ENCODE measurements at places on chromosomes 16 and 17.

DNA sequence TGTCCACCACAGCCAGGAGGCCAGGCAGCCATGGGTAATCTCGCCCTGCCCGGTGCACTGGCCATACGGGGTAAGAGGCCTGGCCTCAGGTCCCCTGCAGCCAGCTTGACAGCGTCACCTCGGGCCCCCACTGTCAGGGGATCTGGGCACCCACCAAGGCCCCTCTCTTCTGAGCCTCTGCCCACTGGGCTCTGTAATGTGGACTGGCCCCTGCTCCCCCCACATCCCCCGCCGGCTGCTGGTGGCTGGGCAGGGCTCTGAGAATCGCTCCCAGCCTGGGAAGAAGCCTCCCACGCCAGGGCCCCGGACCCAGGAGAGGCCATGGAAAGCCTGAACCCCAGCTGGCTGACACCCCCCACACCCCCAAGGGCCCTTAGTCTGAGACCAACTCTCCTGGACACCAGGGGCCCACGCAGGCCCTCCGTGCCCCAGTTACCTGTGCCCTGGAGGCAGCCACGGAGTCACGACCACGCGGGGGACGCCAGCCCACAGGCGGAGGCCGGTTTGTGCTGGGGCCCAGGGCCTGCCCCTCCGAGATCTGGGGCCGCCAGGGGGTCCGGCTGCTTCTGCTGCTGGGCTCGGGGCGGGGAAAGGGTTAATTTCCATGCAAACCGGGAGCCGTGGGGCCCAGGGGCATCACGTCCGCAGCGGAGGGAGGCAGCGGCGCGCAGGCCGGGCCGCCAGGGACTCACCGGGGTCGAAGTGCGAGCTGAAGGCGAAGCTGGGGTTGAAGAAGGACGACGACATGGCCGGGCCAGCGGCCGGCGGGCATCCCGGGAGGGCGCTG lies at the start of gene PVALEF:
TSS of gene PVALEF (plus strand) at position 262 of the 787 bp plus-strand sequence. CDS start 15,720 bp downstream, outside the sequence.
- DNase-seq = no peak

DNA sequence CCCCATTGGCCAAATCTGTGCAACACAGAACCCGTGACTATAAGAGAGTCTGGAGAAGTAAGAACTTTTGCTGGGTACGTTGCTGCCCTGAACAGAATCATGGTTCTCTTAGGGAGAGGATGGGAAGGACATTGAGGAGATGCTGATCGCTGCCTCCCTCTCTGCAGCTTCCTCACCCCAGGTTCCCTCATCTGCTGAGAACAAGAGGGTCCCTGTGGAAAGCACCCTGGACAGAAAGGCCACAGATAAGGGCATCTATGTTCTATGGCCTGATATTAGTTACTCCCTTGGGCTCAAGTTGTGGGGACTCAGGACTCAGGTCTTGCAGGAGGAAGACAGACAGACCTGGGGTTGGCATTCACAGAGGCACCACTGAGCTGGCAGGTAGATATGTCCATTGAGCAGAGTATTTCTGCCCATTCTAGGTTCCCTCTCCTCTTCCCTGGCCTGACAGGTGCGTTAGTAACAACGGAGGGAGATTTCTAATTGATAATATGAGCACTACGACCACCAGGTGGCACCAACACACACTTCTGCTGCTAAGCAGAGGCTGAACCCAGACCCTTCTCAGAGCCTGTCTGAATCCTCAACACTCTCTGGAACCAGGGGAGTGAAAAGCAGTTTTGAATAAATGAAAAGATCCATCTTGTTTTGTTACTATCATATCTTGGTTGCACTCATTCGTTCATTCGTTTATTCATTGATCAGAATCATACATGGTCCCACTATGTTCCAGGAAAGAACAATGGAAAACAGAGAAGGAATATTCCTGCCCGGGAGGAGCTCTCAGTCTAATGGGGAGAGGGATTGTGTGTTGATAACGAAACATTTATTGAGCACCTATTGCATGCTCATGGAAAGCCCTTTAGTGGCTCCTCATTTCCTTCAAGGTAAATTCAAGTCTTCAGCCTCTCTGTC lies 56.4 kb downstream of the SLC6A2 start:
- peak; percentile 24 for DNase-seq

GRCh38 chr17:81254955-81255717 lies 16.0 kb downstream of the NDUFAF8 start:
- peak; percentile 60 for DNase-seq

DNA sequence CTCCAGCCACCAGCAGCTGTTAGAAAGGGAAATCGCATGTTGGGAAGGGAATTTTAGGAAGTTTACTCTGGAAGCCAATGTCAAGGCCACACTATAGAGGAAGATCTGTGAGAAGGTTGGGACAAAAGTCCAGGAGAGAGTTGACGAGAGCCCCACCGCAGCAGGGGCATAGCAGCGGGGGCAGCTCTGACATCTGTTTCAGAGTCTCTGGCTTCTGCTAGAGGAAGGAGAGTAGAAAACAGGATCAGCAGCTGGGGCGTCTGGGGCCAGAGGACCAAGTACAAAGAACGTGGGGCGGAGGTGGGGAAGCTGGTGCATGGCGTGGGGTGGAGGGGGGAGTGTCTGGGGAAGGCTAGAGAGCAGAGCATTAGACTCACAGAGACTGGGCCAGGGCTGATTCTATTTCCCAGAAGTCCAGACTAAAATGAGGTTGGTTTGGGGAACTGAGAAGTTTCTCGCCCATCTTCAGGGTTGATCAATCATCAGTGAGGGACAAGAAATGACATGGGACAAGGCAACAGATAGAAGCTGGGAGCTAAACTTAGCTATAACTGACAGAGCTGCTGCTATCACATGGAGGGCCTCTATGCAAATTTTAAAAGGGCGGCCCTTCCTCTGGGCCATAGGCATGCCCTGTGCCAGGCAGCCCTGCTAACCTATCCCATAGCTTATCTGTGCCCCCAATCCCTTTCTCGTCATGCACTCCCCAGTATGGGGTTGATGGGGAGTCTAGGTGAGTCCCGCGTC lies 1.2 kb downstream of the RABEP2 start:
- no peak for DNase-seq

- no peak for DNase-seq
Observed at GRCh38 chr17:31792007-31792585, 66.9 kb downstream of the COPRS start.

DNA sequence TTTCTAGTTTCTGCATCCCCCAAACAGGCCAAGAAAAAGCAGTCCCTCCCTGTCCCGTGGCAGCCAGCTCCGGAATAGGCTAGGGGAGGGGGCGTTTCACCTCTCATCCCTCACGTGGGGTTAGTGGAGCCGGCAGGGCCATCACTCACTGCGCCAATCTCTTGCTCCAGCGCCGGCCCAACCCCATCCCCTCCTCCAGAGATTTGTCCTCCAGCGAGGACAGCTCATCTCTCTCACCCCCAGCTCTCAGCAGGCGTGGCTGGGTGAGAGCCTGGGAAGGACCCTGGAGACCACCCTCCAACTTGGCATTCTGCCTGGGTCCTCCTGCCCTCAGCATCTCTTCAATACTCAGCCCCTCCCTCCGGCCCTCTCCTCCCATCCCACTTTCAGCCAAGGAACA lies 74.1 kb downstream of the TMEM132E start:
- DNase-seq = no peak

- no peak for DNase-seq
Observed at GRCh38 chr17:9958586-9959281, 53.7 kb upstream of the RCVRN start.

- DNase-seq = no peak
Observed at GRCh38 chr16:58120234-58120633, 8.9 kb downstream of the CFAP20 start.

DNA sequence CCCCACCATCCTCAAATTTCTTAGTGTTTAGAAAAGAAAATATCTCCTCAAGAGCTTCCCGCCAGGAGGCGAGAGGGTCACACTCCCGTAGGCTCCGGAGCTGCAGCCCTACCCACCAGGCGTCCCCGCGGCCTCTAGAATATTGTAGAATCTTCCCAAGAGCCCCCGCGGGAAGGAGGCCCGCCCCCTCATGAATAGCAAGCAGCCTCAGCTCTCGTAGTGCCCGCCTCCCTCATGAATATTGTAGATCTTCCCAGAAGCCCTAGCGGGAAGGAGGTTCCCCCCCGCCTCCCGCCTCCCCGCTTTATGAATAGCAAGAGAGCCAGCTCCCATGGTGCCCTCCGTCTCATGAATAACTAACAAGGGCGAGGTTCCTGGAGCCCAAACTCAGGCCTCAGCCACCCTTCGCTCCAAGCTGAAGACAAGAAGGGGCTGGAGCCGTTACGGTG lies at the start of gene FBXO47:
TSS of gene FBXO47 (minus strand) at position 114 of the 449 bp plus-strand sequence. CDS start 4,378 bp downstream, outside the sequence.
- peak; percentile 87 for DNase-seq

GRCh38 chr17:9999919-10000695 lies 95.0 kb upstream of the RCVRN start:
- no peak for DNase-seq

GRCh38 chr17:45171338-45172231 lies 9.9 kb downstream of the HEXIM2 start:
- DNase-seq = no peak

- no peak for DNase-seq
Observed at GRCh38 chr17:27986805-27987684, 55.4 kb upstream of the NLK start.

DNA sequence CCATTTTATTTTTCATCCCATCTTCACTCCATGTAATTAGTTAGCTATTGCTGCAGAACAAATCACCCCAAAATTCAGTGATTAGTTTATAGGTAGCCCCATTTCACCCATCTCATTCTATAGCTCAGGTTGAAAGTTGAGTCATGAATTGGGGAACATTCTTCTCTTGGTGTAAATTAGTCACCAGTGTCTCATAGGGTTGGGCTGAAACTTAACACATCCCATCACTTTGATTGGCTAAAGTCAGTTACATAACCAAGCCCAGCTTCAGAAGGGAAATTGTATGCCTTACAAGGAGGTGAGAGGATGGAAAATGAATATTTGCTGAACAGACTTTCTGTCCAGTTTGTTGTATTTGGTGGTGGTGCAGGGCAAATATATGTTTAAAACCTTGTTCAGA lies 477.5 kb downstream of the WWOX start:
- DNase-seq = no peak

DNA sequence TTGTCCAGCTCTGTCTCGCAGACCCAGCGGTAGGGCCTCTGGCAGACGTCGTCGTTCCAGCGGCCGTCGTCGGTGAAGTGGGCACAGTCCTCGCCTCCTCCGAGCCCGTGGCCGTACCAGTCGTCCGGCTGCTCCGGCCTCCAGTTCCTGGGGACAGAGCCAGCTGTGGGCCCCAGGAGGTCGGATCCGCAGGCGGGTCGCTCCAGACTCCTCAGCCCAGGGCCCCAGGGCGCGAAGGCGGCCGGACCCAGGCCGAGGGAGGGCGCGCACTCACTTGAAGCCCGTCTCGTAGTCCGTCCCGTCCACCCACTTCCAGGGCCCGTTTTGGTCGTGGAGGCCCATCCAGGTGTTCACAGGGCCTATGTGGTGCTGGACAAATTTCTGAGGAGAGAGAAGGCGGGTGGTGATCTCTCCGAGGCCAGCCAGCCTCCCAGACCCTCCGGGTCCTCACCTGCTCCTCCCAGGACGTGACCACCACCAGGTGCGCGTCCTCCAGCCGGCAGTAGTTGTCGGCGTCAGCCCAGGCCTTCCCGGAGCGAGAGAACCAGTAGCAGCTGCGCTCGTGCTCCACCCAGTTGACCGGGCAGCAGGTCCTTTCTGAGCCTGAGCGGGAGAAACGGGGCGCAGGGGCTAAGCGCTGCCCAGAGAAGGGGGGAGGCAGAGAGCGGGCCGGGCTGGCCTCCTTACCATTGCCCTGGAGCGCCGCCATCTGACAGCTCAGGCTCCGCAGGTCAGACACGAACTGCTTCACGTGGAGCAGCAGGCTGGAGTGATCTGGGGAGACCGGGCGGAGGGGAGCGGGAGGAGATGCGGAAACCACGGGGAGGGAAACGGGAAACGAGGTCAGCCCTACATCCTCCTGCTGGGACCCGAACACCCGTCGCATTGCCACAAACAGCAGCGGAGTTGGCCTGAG lies 5.2 kb downstream of the ASGR1 start:
- DNase-seq = no peak

GRCh38 chr17:59238906-59239305 lies 18.6 kb downstream of the GDPD1 start:
- DNase-seq = no peak

DNA sequence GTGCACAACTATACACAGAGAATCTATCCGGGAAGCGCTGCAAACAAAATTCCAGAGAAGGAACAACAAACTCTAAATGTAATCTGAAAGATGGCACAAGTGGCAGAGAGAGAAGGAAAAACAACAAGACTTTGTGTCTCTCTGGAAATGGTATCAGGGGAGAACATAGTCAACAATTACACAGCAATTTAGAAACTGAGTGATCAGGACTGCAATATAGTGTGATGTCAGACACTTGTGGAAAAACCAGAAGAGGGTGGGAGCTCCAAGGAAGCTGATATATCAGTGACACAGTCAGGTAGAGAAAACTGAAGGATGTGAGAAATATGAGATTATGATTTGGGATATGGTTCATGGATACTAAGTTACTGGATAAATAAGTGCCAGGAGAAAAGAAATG lies 8.2 kb downstream of the ZNF19 start:
- DNase-seq = no peak

DNA sequence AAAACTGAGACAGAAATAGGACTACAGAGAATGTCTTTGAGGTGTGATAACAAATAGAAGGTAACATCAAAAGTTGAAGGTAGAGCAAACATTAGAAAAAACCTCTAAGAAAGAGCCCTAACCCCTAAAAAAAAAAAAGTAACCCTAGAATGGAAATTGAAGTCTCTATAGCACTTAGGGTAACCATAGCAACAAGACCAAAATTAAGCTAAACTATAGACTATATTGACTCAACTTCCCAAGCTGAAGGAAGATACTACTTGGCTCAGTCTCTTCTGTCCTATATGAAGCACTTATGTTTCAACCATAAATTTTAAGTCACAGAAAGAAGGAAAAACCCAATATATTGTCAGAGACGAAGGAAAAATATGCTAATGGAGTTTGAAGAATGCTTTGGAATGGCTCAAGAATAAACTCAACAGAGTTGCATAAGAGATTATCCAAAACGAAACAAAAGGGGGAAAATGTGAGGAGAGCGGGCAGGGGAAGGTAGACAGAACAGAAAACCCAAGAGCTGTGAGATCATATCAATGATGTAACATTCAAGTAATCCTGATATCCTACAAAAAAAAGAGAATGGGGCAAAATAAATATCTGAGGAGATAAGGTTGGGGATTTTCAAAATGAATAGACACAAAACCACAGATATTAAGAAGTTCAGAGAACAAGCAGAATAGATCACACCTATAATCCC lies 88.4 kb downstream of the USP32 start:
- DNase-seq = no peak

DNA sequence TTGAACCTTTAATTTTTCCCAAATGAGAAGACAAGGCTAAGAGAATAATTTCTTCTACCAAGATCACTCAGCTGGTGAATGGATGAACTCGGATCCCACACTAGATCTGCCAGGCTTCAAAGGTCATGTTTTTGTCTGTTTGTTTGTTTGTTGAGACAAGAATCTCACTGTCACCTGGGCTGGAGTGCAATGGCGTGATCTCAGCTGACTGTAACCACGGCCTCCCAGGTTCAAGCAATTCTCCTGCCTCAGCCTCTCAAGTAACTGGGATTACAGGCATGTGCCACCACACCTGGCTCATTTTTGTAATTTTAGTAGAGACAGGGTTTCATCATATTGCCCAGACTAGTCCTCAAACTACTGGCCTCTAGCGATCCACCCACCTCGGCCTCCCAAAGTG lies 6.6 kb downstream of the ZNF19 start:
- DNase-seq = no peak
